Bronchial epithelial cell (primary cell): ENCODE measurements at places on chromosomes 7 and 10. TPM values are rescaled to one million over a fixed set of nuclear protein-coding genes. Genes with fewer than 3 reads are reported as not detected.

SLC29A4 gene
- 8.3 and 9.5 TPM in 2 replicates for total RNA-seq

RPP30 gene
- 24.1 and 25.0 TPM in 2 replicates for total RNA-seq

COBL gene
- 1.1 and 4.1 TPM in 2 replicates for total RNA-seq

ANKRD1 gene
- total RNA-seq = under 0.01 TPM in 1 of 2 replicates, not detected in the other

GRCh38 chr10:72081772-72082590 lies 6.4 kb downstream of the SPOCK2 start:
- DNase-seq = peak; percentile 41

GRCh38 chr10:21661935-21662334 lies 127.9 kb downstream of the MLLT10 start:
- no peak for DNase-seq

DNA sequence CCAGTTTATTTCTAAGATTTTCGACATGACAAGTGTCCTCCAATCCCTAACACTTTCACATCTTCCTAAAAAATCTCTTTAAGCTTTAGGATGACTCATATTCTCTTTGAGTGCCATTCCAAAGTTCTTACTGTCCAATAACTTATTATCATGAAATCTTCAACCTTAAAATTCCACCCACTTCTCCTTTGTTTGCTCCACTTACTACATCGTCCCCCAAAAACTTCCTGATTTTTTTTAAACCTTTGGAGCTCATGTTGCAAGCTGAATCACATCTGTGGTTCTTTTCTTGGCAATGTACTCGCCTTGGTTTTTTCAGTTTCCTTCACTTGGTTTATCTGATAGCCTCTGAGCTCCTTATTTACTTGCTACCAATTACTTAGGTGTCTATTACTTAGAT lies 39.2 kb upstream of the JCAD start:
- peak; percentile 86 for DNase-seq

GRCh38 chr10:121138112-121138860 lies 287.1 kb downstream of the WDR11 start:
- no peak for DNase-seq

DNA sequence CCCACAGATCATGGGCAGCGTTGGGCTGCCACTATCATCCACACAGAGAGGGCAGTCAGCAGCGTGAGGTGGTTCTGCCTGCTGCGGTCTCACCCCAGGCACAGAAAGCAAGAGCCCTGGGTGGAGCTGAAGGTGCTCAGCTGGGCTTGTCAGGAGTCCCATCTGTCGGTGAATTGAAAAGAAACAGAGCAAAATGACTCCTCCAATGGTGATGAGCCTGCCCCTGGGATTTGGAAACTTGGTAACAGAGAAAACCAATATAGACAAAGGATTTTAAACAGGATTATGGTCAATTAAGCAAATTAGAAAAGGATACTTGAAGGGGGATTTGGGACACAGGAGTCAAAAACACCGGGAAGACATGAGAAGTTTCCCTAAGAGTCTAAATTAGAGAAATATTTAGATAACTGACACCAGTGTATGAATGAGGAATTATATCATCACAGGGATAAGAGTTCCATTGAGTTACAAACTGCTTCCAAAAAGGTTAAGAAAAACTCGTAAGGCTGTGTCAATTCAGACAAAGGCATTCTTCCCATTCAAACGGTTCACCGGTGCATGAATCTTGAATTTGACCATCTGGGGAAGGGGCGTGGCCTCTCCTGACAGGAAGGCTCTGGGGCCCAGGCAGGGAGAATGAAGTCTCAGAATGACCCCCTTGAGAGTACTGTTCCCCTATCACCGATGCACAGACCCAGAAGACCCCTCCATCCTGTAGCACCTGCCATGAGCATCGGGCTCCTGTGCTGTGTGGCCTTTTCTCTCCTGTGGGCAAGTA lies 70.0 kb upstream of the PRSS58 start:
- no peak for DNase-seq
